ENCODE measurements at places on chromosomes 2 and 18. TPM values are rescaled to one million over a fixed set of nuclear protein-coding genes. Genes with fewer than 3 reads are reported as not detected.

DNA sequence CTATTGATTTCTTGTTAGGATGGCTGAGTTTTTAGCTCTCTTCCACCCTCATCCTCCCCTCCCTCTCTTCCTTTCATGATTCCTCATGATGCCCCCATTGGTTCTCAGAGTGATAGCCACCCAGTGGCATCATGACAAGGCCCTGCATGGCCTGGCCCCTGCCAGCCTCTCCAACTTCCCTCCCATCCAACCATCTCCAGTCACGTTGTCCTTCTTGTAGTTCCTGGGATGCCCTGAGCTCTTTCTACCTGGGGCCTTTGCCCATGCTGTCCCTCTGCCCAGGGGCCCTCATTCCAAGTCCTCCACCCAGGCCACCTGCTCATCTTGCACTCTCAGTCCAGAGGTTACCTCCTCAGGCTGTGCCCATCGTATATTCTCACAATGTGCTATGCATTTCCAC lies 247.5 kb downstream of the TFCP2L1 start:
- DNase-seq: no peak

DNA sequence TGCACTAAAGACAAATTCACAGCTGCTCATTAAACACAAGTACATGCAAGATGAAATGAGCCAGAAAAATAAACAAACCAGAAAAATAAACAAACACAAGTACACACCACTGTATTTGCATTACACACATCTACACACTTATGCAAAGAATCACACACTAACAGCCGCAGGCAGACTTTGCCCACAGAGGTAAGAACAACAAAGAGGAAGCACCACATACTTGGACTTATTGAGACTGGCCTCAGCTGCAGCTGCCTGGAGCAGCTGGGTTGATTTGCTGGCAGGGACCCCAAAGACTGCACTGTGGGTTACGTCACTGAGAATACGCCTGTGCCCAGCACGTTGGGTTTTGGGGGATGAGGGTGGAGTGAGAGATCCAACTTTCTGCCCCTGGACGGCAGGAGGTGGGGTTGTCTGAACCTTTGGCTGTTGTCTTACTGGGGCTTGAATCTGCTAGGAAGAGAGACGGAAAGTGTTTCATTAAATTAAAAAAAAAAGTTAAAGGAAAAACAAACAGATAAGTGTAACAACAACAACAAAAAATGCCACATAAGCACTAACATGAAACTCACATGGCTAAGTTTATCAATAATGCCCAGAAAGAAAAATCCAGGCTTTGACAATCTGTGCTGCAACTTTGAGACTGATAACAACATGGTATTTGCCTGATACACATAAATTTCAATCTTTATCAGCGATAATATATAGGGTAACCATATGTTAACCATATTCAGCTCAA lies 71.9 kb upstream of the NFU1 start:
- no peak for DNase-seq

The EFR3B gene
- polyA plus RNA-seq: 0.75 TPM

DNA sequence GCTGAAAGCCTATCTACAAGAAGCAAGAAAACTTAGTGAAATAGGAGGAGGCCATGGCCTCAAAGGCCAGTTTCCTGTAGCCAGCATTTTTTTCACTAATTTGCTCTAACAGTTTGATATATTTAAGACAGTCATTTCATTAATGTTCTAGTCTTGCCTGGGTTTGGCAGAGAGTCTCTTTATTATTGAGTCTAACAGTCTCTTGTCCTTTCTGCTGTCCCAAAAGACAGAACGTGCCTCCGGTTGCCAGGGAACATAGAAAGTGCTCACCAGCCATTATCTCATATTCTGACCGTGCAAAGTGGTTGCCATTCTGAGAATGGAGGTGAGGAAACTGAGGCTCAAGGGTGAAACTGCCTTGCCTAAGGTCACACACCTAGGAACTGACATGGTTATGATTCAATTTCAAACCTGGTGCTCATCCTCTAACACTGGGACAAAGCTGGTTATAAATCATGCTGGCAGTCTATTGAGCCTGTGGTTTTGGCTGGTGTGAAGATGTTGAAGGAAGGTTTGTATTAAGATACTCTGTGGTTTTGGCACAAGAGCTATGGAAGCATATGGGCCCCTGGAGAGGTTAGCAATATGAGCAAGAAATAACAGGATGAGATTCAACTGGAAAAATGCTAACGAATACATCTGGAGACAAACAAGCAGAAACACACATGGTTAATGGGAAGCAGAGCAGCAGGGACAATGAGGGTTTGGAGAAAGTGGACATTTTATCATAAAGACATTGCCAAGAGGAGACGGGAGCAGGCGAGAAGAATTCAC lies 903.3 kb upstream of the KLHL29 start:
- DNase-seq: no peak

DNA sequence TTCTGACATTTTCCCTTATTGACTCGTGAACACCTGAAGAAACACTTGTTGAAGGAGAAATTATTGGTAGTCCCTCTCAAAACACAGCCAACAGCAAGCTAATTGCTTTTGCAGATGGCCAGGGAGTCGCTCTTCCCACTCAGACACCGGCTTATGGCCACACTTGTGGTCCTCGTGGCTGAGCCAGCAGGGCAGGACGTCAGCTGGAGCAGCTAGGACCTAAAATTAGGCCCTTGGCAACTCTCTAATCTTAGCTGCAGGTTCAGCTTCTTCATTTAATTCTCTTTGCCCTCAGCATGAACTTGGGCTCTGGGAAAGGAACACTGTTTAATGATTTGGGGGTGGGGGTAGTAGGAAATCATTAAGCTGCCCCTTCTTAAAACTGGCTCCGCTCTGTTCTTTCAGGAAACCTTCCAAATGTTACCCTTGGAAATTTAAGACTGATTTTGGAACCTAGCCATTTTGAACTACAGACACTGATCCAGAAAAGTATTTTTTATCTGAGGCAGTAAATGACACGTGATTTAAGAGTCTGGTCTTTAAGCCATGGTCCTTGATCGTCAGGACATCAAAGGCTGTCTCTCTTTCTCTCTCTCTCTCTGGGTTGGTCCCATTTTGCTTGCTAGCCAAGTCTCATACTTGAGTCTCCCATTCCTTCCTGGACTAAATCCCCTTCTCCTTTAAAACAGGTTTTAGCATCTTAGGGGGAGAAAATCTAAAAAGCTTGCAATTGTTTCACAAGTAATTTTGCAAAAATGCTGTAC lies 77.5 kb downstream of the CDK15 start:
- no peak for DNase-seq

The RSAD2 gene
- polyA plus RNA-seq: not detected

- DNase-seq: peak; percentile 23
Observed at GRCh38 chr2:100563407-100564247, 834 bp downstream of the PDCL3 start.

GRCh38 chr2:71637168-71637567 lies 183.8 kb downstream of the DYSF start:
- no peak for DNase-seq

- no peak for DNase-seq
Observed at GRCh38 chr2:133568598-133568997, 335 bp upstream of the NCKAP5 start.

- DNase-seq: no peak
Observed at GRCh38 chr2:1659951-1660565, 84.3 kb downstream of the PXDN start.

The COLEC12 gene
- polyA plus RNA-seq: 19.4 TPM

The INPP5D gene
- polyA plus RNA-seq: 0.23 TPM

The REG1B gene
- not detected for polyA plus RNA-seq

DNA sequence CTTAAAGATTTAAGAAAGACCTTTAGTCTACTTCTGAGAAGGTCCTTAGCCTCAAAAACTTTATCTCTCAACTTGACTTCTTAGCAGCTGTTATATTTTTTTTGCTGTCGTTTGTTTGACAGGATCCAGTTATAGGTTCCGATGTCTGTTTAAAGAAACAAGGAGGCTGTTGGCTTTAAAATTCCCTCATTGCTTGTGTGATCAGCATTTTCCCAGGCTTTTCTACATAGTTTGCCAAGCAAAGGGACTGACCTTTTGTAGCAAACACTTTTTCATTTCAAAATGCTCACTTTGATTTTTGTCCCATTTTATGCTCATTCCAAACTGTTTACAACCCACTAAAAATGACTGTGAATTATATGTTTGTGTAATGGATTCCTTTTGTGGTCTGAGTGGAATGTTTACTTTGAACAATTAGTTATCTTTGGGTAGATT lies 394.9 kb downstream of the ARHGAP15 start:
- DNase-seq: peak; percentile 42

DNA sequence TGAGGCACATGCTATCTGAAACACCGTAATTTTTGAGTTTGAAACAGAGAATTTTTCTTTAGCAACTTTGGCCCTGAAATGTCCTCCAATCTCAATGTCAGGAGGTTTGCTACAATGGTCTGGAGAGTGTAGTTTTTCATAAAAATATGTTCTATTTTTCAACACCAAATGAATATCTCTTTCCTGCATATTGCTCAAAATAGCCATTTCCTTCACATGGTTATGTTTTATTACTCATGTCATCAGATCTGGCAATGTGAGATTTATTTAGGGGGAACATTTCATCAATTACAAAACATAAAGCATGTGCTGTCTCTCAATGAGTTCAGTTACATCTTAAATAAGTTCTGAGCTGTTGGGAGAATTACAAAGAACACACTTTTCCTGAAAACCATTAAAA lies 871.9 kb upstream of the FSHR start:
- no peak for DNase-seq

- no peak for DNase-seq
Observed at GRCh38 chr2:215895330-215895729, 118.0 kb downstream of the MREG start.

The REG3G gene
- not detected for polyA plus RNA-seq

The ADRA2B gene
- polyA plus RNA-seq: not detected

GRCh38 chr2:144679942-144680341 lies 160.0 kb upstream of the ZEB2 start:
- DNase-seq: no peak

- DNase-seq: peak; percentile 95
Observed at GRCh38 chr18:34707670-34708069, 2.4 kb upstream of the DTNA start.

DNA sequence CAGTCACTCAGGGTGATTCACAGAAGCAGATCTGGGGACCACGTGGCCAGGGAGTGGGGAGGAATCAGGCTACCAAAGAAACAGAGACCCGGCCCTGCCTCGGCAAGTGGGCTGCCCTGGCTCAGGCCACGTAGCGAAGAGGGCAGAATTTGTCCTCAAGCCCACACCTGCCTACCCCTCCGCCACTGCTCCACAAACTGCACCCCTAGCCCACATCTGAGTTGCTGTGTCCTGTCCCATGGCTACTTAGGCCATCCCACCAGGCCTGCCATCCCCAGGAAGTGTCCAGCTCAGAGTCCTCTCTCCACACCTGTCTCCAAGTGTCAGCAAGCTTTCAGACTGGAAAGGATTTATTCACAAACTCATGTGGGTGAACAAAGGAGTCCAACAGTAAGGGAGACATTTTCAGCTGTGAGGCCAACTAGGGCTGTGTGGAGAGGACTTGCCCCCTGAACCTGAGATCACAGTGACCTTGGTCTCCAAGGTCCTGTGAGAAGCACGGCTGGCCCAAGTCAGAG lies 31.7 kb upstream of the ASPRV1 start:
- no peak for DNase-seq

- DNase-seq: no peak
Observed at GRCh38 chr18:48850822-48851598, 99.8 kb downstream of the SMAD7 start.

The GREB1 gene
- polyA plus RNA-seq: 0.05 TPM

The CREB1 gene
- 37.7 TPM for polyA plus RNA-seq

GRCh38 chr2:231925303-231926179 lies 655 bp downstream of the NPPC start:
- DNase-seq: peak; percentile 92

- DNase-seq: no peak
Observed at GRCh38 chr2:172446474-172447063, 19.2 kb downstream of the ITGA6 start.

GRCh38 chr18:46402945-46403344 lies 254.1 kb downstream of the LOXHD1 start:
- no peak for DNase-seq

The SLC35G4 gene
- polyA plus RNA-seq: not detected

The FBXO48 gene
- polyA plus RNA-seq: 0.67 TPM

- peak; percentile 78 for DNase-seq
Observed at GRCh38 chr18:13382366-13382953, 163.9 kb downstream of the LDLRAD4 start.

The TNFRSF11A gene
- polyA plus RNA-seq: not detected

The FABP1 gene
- not detected for polyA plus RNA-seq

DNA sequence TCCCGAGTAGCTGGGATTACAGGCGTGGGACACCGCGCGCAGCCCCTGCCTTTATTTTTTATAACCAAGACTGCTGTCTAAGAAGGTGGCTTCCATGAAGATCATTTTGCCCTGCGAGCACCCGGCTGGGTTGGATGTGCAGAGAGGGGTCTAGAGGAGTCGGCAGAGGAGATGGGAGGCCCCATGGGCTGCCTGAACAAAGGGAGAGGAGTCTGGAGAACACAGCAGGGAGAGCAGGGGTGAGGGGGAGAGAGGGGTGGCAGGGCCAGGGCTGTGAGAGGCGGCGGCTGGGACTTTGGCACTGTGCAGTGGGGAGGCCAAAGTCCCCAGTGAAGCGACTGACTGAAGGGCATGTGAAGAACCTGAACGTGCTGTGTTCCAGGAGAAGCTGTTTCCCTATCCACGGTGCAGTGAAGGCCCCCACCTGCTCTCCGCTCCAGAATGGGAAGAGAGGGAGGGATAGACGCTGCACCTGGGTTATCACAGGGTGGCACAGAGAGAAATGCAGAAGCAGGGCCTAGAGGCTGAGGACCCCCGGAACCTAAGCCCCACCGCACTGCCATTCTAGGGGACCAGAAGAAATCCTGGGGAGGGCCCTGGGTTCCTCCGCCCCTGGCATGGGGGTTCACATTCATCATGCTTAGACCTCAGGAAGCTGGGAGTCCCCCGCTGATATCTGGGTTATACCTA lies 24.8 kb upstream of the FOSL2 start:
- DNase-seq: no peak

- peak; percentile 37 for DNase-seq
Observed at GRCh38 chr2:98911376-98912154, 24.5 kb downstream of the CRACDL start.
